ENCODE measurements at places on chromosomes 12 and 14. TPM values are rescaled to one million over a fixed set of nuclear protein-coding genes. Genes with fewer than 3 reads are reported as not detected.

GRCh38 chr14:67270145-67270753 lies 29.0 kb downstream of the PALS1 start:
- H3K27ac ChIP-seq, result no peak overlapping the region
- no peak overlapping the region for H3K4me3 ChIP-seq
- DNase-seq, result no peak

GRCh38 chr12:28780096-28780495 lies 369.0 kb upstream of the FAR2 start:
- no peaks in the 10 kb centered on the region for H3K27me3 ChIP-seq
- H3K36me3 ChIP-seq, result no peaks in the 10 kb centered on the region
- no peaks in the 10 kb centered on the region for H3K4me1 ChIP-seq

DNA sequence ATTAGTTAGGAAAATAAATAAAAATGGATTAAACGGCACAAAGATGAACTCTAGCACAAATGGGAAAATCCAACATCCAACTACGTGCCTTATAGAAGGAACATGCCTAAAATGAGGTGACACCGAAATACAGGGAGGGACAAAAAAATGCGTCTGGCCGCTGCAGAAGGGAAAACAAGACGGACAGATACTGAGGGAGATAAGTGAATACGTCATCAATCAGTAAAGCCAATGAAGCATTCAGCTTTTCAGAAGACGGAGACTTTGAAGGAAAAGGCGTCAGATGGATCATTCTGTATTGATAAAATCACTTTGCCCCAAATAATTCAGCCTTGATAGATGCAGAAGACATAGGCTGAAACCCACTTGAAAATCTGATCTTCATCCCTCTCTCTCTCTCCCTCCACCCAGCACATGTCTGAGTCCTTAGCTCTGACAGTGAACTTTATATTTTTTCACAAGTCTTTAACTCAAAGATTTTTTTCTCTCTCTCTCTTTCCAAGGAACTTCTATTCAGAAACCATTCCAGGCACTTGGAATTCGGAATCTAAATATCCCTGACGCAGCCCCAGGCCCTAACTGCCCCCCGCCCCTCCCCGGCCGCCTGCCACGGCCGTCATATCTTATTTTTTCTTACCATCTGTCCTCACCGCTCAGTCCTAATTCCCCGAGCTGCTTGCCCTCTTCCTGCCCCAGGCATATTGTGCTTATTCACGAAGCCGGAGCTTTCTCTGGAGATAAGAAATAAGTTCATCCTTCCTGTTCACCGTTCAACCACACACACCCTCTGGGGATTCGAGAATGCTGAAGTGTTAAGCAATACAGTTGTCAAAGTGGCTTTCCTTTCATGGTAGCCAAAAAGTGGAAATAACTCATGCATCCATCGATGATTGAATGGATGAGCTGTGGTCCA lies 35.5 kb upstream of the RFLNA start:
- H3K27me3 ChIP-seq, result no peaks in the 10 kb centered on the region
- H3K4me1 ChIP-seq, result no peaks in the 10 kb centered on the region
- no peak for DNase-seq
- H3K4me3 ChIP-seq, result no peak overlapping the region
- no peak overlapping the region for H3K27ac ChIP-seq

DNA sequence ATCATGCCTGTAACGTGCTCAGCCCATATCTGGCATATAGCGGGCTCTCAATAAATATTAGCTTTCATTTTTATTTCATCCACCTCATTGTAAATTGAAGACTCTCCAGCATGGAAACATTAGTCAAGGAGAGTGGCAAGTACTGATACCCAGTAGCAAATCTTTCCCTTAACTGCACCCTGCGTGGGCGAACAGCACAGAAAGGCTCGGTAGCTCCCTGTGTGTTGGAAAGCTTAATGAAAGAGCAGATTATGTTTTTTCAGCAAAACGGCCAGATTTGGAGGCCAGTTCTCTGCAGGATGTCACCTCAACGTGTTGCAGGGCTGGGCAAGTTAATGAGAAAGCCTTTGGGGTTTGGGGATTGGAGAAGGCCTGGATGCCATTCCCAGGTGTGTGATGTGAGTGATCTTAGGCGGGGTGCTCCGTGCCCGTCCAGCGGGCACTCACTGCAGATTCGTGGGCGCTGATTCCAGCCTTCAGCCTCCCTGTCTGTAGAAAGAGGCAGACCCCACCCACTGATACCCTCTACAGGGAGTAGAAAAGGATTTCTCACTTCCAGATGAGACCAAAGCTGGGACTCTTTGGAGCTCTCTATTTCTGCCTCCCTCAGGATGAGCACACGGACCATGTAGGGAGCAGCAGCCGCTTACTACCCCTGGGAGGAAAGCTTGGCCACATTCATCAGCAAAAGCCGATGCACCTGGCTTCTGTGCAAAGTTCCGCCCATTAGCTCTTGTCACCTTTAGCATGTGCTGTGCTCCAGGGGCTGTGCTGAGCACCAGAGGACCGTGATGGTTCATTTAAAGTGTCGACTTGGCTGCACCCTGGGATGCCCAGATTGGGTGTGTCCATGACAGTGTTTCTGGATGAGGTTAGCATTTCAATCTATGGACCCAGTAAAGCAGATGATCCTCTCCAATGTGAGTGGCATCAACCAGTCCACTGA lies 29.1 kb downstream of the C14orf132 start:
- H3K4me3 ChIP-seq, result no peak overlapping the region
- no peaks in the 10 kb centered on the region for H3K4me1 ChIP-seq
- peak; percentile 34 for DNase-seq
- H3K36me3 ChIP-seq, result no peaks in the 10 kb centered on the region

DNA sequence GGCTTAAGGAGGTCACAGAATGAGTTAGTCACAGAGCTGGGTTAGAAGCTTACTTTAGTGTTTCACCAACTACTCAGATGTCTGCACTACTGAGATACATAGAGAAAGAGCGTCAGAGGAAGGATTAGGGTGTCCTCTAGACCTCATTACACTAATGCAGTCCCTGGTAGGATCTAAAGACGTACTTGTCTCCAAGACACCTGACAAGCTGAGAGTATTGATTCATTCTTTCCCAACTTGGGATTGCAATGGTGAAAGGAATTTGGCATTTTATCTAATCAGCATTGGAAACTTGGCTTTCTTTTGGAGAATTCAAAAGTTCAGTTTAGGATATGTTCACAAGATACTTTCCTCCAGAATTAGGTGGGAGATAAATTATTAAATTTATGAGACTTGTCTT lies 402.1 kb downstream of the ZFP36L1 start:
- no peak overlapping the region for H3K27ac ChIP-seq
- H3K4me1 ChIP-seq, result peaks cover 8% of the 10 kb centered on the region
- H3K4me3 ChIP-seq, result no peak overlapping the region
- no peak for DNase-seq
- no peaks in the 10 kb centered on the region for H3K36me3 ChIP-seq

GRCh38 chr12:55499231-55499630 lies 7.1 kb downstream of the OR6C68 start:
- DNase-seq, result no peak
- H3K27ac ChIP-seq, result no peak overlapping the region
- H3K36me3 ChIP-seq, result no peaks in the 10 kb centered on the region
- no peak overlapping the region for H3K4me3 ChIP-seq
- H3K4me1 ChIP-seq, result no peaks in the 10 kb centered on the region

- H3K27me3 ChIP-seq, result no peaks in the 10 kb centered on the region
- no peaks in the 10 kb centered on the region for H3K4me1 ChIP-seq
- no peaks in the 10 kb centered on the region for H3K36me3 ChIP-seq
- H3K27ac ChIP-seq, result no peak overlapping the region
- H3K4me3 ChIP-seq, result no peak overlapping the region
Observed at GRCh38 chr12:25887367-25887766, 71.1 kb upstream of the RASSF8 start.

- H3K4me1 ChIP-seq, result no peaks in the 10 kb centered on the region
- no peaks in the 10 kb centered on the region for H3K36me3 ChIP-seq
- H3K27ac ChIP-seq, result no peak overlapping the region
- H3K27me3 ChIP-seq, result no peaks in the 10 kb centered on the region
Observed at GRCh38 chr12:114976959-114977358, 293.0 kb upstream of the TBX3 start.

GRCh38 chr12:79552192-79552591 lies 138.6 kb downstream of the PAWR start:
- H3K27ac ChIP-seq, result no peak overlapping the region
- no peaks in the 10 kb centered on the region for H3K27me3 ChIP-seq
- H3K4me1 ChIP-seq, result peaks cover 15% of the 10 kb centered on the region
- H3K36me3 ChIP-seq, result no peaks in the 10 kb centered on the region
- no peak for DNase-seq

GRCh38 chr12:77571768-77572167 lies 258.9 kb upstream of the NAV3 start:
- no peak overlapping the region for H3K27ac ChIP-seq
- no peaks in the 10 kb centered on the region for H3K36me3 ChIP-seq
- no peaks in the 10 kb centered on the region for H3K4me1 ChIP-seq
- no peak overlapping the region for H3K4me3 ChIP-seq
- H3K27me3 ChIP-seq, result no peaks in the 10 kb centered on the region

- no peak overlapping the region for H3K4me3 ChIP-seq
- no peaks in the 10 kb centered on the region for H3K4me1 ChIP-seq
- no peak overlapping the region for H3K27ac ChIP-seq
- H3K27me3 ChIP-seq, result no peaks in the 10 kb centered on the region
Observed at GRCh38 chr12:23671881-23672280, 277.6 kb downstream of the SOX5 start.

GRCh38 chr12:26524862-26525465 lies 308.0 kb downstream of the ITPR2 start:
- no peak overlapping the region for H3K4me3 ChIP-seq
- no peaks in the 10 kb centered on the region for H3K27me3 ChIP-seq
- DNase-seq, result no peak
- H3K4me1 ChIP-seq, result peaks cover 5% of the 10 kb centered on the region

DNA sequence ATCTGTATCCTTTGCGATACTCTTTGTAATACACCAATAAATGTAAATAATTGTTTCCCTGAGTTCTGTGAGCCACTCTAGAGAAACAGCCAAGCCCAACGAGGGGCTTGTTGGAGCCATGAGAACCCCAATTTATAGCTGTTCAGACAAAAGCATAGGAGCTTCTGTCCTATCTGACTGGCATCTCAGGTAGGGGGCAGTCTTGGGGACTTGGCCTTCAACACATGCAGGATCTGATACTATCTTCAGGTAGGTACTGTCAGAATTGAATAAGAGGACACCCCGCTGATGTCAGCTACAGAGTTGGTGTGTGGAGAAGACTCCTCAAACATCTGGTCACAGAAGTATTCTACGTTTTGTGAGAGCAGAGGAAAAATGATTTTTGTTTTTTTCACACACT lies 25.3 kb downstream of the TXNDC16 start:
- H3K27me3 ChIP-seq, result no peaks in the 10 kb centered on the region
- H3K36me3 ChIP-seq, result no peaks in the 10 kb centered on the region
- H3K4me1 ChIP-seq, result no peaks in the 10 kb centered on the region
- H3K4me3 ChIP-seq, result no peak overlapping the region
- no peak for DNase-seq

DNA sequence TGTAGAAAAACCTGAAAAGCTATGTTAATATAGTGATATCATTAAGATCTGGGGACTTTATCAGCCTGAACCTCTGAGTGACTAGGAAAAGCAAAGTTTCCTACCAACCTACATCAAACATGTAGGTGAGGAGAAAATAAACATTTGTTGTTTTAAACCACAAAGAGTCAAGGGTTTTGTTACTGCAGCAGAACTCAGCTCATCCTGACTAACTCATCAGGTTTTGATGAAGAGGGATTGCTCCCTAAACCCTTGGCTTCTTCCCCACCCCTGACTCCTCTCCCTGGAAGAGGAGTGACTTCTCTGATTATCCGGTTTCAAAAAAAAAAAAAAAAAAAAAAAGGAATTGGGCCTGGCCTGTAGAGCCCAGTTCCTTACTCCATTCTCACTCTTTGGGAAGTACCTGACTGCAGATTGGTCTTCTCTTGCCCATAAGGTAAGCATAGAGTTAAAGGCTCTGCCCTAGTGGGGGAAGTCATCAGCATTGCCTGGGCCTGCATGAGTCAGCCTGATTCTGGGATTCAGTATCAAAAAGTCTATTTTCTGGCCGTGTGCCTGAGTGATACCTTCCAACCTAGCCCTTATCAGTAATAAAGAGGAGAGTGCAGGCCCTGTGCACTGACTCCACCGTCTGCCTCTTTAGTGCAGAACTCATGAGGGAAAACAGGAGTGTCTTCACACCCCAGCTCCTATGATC lies 16.9 kb downstream of the BDKRB1 start:
- H3K27me3 ChIP-seq, result no peaks in the 10 kb centered on the region
- no peak overlapping the region for H3K4me3 ChIP-seq
- no peak for DNase-seq
- peaks cover 24% of the 10 kb centered on the region for H3K4me1 ChIP-seq

DNA sequence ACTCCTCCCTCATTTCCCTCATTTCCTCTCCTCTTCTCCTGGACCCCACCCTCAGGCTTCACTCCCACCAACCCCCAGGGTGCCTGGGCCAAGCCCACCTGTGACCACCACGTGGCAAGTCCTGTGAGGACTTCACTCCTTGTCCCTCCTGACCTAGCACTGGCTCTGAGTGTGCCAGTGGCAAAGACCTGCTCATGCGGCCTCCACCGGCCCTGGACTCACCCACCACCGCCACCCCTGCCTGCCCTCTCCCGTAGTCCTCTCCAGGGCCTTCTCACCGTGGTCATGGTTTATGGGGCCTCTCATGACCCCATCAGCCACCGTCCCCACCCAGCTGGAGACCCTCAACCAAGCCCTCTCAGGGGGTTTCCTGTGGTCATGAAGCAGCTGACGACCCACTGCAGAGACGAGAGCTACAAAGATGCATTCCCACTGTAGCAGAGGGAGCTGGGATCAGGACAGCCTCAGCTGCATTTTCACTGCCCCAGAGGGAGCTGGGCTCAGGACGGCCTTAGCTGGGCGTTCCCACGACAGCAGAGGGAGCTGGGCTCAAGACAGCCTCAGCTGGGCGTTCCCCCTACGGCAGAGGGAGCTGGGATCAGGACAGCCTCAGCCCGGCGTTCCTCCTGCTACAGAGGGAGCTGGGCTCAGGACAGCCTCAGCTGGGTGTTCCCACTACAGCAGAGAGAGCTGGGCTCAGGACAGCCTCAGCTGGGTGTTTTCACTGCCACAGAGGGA lies 3.2 kb upstream of the C14orf180 start:
- H3K4me3 ChIP-seq, result no peak overlapping the region
- no peaks in the 10 kb centered on the region for H3K36me3 ChIP-seq

GNB3 gene
- 1.1 TPM for total RNA-seq

TMEM63C gene
- total RNA-seq, result 2.8 TPM

GUCY2C gene
- not detected for total RNA-seq

PLEKHG7 gene
- total RNA-seq, result 0.55 TPM

TGM1 gene
- total RNA-seq, result 3.8 TPM

PAH gene
- total RNA-seq, result 19.6 TPM

MAP1LC3B2 gene
- 0.49 TPM for total RNA-seq

SERPINA5 gene
- 95.7 TPM for total RNA-seq
